ENCODE measurements at places on chromosomes 3 and 15.

DNA sequence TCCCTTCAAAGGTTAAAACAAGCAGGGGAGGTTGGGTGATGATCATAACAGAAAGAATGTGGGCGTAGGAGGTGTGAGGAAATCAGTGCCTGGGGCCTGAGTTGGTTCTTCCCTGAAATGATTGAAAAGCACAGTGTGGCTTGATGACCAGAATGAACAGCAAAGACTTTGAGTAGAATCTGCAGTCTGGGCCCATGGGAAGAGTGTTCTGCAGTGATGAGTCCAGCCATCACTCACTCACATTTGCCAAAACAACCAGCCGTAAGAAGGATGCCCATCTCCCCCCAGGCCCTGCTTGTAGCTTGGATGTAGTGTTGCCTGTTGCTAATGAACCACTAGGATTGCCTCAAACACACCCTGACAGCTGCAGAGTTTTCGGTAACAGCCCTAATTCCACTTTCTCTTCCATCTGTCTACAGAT, 67.9 kb downstream of the VGLL3 start:
- peak; percentile 69 for DNase-seq

GRCh38 chr3:73490453-73491286, 134.1 kb downstream of the PDZRN3 start:
- DNase-seq = peak; percentile 53

DNA sequence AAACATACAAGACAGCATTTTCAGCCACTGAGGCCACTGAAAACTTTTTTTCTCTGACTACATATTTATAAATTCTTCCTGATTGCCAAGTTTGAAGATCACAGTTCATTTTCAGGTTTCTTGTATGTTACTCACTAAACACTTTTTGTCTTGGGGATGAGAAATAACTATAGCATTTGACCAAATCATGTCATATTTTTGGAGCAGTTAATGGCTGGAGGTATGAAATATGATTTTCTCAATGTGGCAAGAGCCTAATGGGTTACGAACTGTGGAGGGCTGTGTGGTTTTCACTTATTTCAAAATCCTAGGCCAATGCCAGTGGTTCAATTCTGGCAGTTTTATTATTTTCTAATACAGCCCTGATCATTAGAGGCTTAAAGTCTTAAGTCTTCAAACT, 64.4 kb downstream of the USP13 start:
- DNase-seq = no peak

DNA sequence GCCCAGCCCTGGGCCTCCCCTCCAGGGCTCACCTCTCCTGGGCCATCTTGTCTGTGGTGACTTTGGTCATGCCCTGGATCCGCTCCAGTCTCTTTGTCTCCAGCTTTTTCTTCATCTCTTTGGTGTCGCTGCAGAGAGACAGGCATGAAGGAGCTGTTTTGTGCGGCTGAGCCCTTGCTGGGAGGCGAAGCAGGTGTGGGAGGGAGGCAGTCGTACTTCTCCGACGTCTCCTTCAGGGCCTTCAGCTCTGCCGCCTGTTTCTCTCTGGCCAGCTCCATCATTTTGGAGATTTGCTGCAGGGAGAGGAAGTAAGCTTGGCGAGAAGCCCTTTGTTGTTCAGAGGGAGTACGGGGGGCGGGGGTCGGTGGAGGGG, 7.7 kb upstream of the ANKRD63 start:
- DNase-seq = no peak

DNA sequence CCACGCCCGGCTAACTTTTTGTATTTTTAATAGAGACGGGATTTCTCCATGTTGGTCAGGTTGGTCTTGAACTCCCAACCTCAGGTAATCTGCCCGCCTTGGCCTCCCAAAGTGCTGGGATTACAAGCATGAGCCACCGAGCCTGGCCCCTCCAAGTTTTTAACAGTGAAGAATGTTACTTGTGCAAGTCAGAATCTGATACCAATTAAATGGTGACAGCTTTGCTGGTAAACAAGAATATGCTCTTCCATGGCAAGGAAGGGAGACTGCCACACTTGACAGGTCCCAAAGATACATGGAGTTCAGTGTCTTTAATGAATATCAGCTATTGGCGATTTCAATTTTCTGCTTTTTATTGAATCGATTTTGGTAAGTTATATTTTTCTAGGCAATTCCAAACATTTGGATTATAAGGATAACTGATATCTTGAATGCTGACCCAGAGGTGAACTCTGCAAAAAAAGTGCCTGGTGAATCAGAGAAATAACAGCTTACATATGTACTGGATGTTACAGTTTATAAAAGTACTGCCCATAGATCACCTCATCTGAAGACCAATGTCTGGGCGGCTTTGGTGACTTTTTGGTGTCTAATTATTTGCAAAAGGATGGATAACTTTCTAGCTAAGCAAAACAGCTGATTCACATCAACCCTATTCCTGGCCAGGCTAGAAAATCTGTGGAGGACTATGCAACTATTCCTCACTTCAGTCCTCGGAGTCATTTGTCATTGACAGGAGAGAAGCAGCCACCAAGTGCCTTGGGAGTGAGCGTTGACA, 1.2 kb downstream of the PARP16 start:
- DNase-seq = peak; percentile 27

GRCh38 chr3:128987302-128988100, 6.4 kb downstream of the CFAP92 start:
- no peak for DNase-seq

- DNase-seq = no peak
These were observed 53.1 kb downstream of the BOC start for GRCh38 chr3:113264283-113265131.

DNA sequence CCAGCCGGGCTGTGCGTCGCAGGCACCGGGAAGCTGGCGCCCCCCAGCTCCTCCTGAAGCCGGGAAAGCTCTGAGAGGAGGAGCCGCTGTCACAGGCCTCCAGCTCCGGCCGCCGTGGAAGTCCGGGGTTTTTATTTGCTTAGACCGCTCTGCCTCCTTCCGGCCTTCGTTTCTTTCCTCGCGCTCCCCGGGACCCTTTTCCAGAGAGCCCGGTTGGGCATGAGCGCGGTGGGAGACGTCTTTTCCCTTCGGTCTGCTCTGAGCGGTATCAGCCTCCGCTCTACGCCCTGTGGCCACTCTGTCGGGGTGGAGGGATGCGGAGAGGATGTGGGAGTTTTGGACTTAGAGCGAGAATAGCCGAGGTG, 559 bp downstream of the SENP5 start:
- DNase-seq = peak; percentile 18

GRCh38 chr15:101293122-101293521, 1.9 kb downstream of the SNRPA1 start:
- DNase-seq = no peak

DNA sequence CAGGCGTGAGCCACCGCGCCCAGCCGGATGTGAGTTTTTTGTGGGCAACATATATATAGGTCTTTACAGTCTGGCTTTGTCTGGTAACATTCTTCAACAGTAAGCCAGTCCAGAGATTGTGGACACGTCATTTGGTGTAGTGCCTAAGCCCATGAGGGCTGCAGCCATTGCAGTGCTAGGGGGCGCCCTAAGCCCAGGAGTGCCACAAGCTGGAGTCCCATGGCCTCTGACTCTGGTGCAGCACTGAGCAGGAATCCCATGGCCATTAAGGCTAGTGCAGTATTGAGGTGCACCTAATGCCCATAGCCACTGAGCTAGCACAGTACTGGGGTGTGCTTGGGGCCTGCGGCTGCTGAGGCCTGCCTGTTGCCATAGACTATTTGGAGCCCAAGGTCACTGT, 136.4 kb upstream of the NDN start:
- DNase-seq = no peak

DNA sequence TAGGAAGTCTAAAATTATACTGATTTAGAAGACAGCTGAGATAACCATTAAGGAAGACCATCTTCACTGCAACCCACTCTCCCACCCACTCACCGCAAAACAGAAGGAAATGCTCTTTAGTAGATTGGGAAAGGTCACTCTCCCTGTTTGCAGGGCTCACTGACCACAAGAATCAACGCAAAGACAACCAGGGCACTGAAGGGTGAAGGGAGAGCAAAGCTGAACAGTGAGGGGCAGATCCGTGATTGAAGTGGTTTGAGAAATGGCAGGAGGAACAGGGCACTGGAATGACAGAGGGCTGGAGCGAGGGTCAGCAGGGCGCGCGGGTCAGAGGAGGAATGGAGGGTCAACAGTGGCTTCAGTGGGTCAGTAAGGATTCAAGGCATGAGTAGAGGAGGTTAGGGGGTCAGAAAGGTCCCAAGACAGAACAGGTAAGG, 520 bp downstream of the MESD start:
- no peak for DNase-seq

All from brain microvascular endothelial cell (primary cell).